ENCODE measurements at places on chromosomes 7 and 10.

- DNase-seq: no peak
These were observed 19.4 kb downstream of the MMP21 start for GRCh38 chr10:125756196-125756595.

DNA sequence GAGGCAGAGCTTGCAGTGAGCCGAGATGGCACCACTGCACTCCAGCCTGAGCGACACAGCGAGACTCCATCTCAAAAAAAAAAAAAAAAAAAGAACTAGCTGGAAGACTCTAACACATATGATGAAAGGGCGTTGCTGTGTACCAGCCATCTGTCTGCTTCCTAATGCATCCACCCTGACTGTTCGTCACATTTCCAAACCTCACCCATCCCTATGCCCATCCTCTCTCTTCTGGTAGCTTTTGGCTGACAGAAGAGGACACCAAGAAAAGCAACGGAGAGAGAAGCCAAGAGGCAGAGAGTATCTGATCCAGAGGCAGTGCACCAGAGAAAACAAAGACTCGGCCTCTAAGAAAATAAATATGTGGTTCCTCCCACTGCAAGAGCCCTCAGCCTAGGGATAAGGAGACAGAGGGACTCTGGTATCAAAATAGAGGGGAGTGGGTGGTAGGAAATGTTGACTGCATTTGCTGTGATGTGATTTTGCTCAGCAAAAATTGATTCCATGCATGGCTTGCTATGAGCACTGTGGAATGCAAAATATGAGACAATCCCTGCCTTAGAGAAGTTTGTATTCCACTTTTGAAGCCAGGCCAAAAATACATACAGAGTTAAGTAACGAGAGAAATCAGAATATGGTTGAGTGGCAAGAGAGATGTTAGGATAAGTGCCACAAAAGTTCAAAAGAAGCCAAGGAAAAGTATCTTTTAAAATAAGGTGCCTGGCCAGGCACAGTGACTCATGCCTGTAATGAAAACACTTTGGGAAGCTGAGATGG lies 100.8 kb upstream of the STK17A start:
- DNase-seq: no peak

DNA sequence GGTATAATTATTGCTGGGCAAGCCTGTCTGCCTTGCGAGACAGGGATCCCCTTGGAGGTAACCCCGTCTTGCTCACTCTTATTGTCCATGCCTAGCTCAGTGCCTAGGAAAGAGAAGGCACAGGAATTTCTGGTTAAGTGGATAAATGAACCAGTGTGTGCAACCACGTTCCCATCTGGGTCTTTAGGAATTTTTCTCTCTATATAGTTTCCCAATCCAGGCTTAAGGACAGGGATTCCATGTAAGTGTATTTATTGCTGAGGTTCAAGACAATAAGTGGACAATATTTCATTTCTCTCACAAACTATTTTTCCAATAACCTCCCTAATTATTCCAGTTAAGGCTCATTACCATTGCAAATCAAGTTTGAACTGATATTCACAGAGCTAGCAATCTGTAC lies 8.9 kb upstream of the ADAM12 start:
- no peak for DNase-seq

DNA sequence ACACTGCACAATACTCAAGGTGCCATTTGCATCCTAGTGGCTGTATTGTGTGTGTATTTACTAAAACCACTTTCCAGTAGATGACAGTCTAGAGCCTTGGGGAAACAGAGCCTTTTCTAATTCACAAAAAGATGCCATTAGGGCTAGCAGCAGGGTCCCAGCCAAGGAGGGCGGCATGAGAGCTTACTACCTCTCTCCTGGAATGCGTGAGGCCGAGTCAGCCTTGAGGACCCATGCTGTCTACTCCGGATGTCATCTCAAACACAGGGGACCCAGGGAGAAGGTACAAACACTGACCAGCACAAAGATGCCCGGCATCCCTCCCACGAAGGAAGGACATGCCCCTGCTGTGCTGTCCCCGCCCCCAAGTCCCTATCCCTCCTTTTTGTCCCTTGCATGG lies 65.5 kb downstream of the CYCS start:
- no peak for DNase-seq

GRCh38 chr10:42975005-42975493 lies 101.8 kb upstream of the RET start:
- no peak for DNase-seq

- no peak for DNase-seq
These were observed at the start of gene DIP2C for GRCh38 chr10:689452-690371. DIP2C (minus strand) TSS chr10:689668; CDS start chr10:689578, 90 bp downstream.
